Endothelial cell (in vitro differentiated cells): ENCODE measurements at places on chromosomes 2 and 18.

- no peak for DNase-seq
Measured at GRCh38 chr18:23924813-23925212, 89.7 kb upstream of the TTC39C start.

GRCh38 chr18:54416436-54416835 is 58.7 kb downstream of the C18orf54 start:
- DNase-seq = no peak

GRCh38 chr2:145958611-145959010 is 1438.7 kb upstream of the ZEB2 start:
- no peak for DNase-seq

DNA sequence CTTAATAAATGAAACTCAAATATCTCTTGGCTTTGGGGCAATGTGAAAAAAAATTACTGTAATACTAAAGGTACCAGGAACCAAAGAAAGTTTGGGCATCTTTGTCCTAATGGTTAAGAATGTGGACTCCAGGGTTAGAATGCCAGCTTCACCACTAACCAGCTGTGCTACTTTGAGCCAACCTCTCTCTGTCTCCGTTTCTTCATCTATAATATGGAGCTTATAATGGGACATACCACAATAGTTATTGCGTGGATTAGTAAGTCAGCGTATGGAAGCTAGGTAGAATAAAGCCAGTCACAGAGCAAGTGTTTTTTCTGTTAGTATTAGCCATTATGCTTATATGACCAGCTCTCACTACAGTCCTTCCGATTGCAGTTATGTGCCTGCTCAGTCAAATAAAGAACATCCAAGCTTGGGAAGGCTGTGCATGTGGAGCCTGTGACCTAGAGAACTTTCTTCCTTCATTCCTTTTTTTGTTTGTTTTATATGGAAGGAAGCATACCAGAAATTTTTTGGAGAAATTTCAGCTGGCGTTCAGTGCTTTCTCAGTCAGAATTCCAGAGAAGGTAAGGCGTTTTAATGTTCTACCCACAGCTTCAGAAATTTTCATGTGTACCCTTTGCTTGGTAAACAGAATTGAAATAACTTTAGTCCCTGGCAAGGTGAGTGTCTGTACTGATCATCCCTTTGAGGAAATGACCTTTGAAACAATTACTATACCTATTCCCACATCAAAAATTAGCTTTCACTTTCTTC is 114.0 kb upstream of the RND3 start:
- DNase-seq = no peak
